ENCODE measurements at places on chromosomes 2 and 18. TPM values are rescaled to one million over a fixed set of nuclear protein-coding genes. Genes with fewer than 3 reads are reported as not detected.

LIMS2 gene
- not detected for total RNA-seq

ACVR1 gene
- total RNA-seq: 13.9 TPM

ZBTB7C gene
- total RNA-seq: 0.09 TPM

OSR1 gene
- total RNA-seq: 5.1 TPM

PXDN gene
- 28.9 TPM for total RNA-seq

CDCA7 gene
- total RNA-seq: 25.1 TPM

TPO gene
- total RNA-seq: 0.12 TPM

LANCL1 gene
- 86.6 TPM for total RNA-seq

COL4A3 gene
- 5.5 TPM for total RNA-seq

IL37 gene
- not detected for total RNA-seq

LYG1 gene
- 0.43 TPM for total RNA-seq

DNER gene
- 111 TPM for total RNA-seq

CIB4 gene
- not detected for total RNA-seq

MERTK gene
- 1.2 TPM for total RNA-seq

KCNE4 gene
- 213 TPM for total RNA-seq

GKN2 gene
- 1.6 TPM for total RNA-seq

PTH2R gene
- not detected for total RNA-seq

PTPRN gene
- total RNA-seq: 11.3 TPM

TNFAIP6 gene
- not detected for total RNA-seq

MYL12B gene
- total RNA-seq: 432 TPM

C2orf66 gene
- total RNA-seq: 0.84 TPM

SLC11A1 gene
- 1.2 TPM for total RNA-seq

TM4SF20 gene
- total RNA-seq: 0.99 TPM

SERPINB13 gene
- not detected for total RNA-seq

Data from NCI-H460 (cell line).